ENCODE measurements at places on chromosomes 4 and X. TPM values are rescaled to one million over a fixed set of nuclear protein-coding genes. Genes with fewer than 3 reads are reported as not detected.

The MAP9 gene
- 12.0 TPM for total RNA-seq

The CSN3 gene
- not detected for total RNA-seq

The CFI gene
- 1.0 TPM for total RNA-seq

The AGTR2 gene
- not detected for total RNA-seq

The GAGE12G gene
- not detected for total RNA-seq

The MEPE gene
- not detected for total RNA-seq

The KLHL13 gene
- 3.5 TPM for total RNA-seq

The ETDA gene
- not detected for total RNA-seq
